ENCODE measurements at places on chromosomes 6 and 20.

- no peak for DNase-seq
Observed at GRCh38 chr6:140636908-140637402, 1262.5 kb upstream of the CITED2 start.

DNA sequence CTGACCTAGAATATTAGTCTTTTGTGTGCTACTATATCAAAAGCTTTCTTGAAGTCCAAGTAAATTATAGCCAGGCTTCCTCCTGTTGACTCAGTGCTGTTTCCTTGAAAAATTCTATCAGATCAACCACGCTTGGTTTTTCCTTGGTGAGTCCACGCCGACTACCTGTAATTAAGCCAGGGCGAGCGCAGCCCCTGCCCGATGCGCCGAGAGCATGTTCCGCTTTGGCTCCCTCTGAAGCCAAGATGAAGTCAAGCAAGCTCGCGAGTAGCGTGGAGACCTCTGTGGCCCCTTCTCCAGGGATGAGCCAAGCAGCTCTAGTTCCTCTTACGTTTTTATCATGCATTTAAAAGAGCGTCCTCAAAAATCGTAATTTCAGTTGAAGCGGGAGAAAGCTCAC, 641.2 kb downstream of the CDH26 start:
- no peak for DNase-seq

DNA sequence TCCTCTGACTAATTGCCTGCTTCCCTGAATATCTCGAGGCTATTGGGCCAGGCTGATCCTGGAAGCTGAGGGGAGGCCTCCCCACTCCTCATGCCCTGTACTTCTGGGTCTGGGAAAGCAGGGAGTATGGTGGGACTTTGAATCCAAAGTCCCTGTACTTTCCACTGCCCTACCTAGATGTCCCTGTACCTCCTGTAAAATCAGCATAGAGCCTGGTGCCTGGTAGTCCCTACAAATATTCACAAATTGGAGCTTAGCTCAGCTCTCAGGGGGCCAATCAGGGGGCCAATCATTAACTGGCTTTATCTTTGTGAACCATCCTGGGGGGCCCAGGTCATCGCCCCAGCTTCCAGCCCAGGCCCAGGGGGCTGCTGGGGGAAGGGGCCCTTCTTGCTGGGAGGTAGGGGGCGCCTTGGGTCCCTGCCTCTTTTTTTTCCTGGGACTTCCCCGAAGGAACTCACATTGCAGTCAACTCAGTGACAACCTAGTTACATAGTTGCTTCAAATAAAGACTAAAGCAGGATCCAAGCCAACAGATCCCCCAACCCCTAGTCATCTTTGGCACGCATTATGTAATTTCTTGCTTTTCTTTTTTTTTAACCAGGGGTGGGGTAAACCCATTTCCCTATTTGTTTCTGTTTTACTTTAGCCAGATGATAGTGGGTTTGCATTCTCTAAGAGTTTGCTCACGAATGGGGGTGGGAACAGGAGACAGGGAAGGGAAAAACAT, 6.9 kb upstream of the VEGFA start:
- DNase-seq: no peak

DNA sequence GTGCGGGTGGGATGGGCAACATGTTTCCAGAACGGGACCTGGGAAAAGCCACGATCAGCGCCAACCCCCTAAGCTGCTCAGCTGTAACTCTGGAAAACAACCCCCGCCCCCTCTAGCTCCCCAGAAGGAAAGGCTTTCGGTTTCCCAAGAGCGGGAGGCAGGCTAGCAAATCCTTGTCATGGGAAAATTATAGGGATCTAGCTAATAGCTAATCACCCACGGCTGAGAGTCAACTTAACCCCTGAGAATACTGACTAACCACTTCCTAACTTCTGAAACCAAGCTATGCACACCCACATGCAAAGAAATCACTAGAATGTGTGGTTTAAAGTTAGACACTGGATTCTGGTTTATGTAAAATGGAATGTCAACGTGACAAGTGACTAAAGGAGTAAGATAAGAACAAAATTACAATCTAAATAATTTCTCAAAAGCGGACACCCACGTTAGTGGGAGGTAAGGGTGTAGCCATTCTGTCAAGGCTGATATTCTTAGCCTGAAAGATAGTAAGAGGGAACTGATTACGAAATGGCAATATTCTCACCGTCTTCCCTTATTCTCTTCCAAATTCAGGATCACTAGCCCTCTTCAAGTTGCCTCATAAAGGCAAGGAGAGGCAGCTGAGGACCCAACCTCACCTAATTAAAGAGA, 20.1 kb downstream of the JAG1 start:
- DNase-seq: no peak

DNA sequence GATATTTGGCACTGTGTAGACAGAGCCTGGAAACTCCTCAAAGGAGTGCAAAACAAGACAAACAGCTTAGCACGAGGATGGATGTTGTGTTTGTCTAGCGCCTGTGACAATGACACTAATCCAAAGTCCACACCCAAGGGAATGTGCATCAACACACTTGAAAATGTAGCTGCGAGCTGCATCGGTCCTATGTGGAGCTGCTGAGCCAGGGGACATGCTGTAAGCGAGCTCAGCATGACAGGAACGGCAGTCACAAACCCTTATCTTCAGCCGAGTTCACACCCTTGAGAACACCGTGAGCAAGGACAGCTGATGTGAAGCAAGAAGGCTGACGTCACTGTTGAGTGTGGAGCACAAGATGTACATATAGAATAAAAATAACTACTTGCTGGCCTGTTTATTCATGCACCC, 684.3 kb downstream of the QKI start:
- no peak for DNase-seq

DNA sequence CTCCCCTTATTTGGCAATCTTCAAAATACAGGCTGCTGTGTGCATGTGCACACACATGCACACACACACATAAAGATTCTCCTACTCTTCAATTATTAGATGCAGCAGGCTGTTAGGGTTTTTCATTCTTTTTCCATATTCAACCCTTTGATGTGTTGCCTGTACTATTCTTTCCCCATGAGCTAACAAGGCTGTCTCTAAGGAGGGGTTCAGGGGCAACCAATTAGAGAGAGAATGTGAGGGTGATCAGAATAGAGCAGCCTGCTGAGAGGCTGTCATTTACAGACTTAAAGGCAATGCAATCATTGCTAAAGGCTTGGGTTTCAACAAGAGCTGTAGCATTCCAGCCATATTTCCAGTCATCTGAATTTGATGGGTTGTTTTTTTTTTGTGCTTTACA, 467.4 kb upstream of the ID4 start:
- DNase-seq: no peak

GRCh38 chr6:44545224-44545623, 157.7 kb downstream of the CDC5L start:
- DNase-seq: no peak

Data from activated CD4-positive, alpha-beta T cell treated with anti-CD3 and anti-CD28 coated beads, Interleukin-2, amount 50 U/mL, for 4 hours (primary cell).